Hypothalamus (tissue), 51 donors: ENCODE measurements at places on chromosomes 2 and 18.

DNA sequence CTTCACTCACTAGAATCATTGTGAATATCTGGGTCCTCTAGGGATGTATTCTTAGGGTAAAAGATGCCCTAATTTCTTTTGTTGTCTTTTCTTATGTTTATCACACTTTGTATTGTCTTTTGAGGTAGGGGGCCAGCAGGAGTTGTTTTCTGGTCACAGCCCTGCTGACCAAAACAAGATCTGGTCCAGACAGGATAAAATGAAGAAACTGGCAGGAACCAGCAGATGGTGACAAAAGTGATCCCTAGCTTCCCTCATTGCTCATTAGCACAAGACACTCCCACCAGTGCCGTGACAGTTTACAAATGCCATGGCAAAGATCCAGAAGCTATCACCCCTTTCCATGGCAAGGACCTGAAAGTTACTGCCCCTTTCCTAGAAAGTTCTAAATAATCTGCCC lies 81.7 kb upstream of the CCDC85A start:
- no peak for DNase-seq

DNA sequence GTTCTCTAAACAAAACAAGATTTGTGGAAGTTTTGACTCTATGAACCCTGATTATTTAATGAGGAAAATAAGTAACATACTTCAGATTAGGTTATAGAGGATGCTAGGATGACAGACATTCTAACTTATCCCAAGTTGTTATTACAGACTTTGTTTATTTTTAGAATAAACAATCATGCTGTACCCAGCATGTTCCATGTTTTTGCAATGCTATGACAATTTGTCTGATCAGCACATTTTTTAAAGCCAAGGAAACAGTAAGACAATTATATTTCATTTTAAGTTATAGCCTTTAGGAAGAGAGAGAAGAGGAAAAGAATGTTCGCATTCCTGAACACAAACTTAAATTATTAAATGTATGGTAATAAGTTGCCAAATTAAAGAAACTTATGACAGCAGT lies 119.8 kb downstream of the KYNU start:
- DNase-seq = no peak

GRCh38 chr2:173198327-173198726 lies 122.7 kb downstream of the MAP3K20 start:
- no peak for DNase-seq

DNA sequence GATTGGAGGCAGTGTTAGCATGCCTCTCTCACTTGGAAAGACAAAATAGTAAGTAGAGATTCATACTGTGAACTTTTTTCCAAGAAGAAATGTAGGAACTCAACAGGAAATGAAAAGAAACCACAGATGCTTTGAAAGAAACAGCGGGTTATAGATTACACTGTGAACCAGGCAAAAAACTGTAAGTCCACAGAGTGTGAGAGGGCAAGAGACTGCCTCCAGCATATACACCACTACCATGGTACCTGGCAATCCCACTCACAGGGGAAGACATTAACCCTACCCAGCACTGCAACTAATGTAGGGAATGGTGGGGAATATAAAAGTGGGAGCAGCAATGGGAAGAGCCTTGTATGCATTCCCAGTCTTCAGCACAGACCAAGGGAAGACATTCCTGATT lies 150.6 kb upstream of the GALNT5 start:
- DNase-seq = no peak

DNA sequence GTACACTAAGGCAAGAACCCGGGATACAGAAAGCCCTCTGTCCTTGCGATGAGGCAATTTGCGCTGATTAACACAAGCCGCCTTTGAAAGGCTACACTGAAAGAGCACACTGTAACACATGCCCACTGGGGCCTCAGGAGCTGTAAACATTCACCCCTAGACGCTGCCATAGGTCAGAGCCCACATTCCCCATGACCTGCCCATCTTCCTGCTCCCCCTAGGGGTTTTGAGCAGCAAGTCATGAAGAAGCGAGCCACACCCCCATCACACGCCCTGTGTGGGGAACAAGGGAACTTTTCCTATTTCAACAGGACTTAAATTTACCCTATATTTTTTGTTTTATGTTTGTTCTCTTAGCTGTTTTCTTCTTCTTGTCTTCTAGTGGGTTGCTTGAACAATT lies 47.8 kb upstream of the SLC4A10 start:
- DNase-seq = no peak

- DNase-seq = no peak
These were observed 18.3 kb downstream of the HS6ST1 start for GRCh38 chr2:128300151-128301020.

DNA sequence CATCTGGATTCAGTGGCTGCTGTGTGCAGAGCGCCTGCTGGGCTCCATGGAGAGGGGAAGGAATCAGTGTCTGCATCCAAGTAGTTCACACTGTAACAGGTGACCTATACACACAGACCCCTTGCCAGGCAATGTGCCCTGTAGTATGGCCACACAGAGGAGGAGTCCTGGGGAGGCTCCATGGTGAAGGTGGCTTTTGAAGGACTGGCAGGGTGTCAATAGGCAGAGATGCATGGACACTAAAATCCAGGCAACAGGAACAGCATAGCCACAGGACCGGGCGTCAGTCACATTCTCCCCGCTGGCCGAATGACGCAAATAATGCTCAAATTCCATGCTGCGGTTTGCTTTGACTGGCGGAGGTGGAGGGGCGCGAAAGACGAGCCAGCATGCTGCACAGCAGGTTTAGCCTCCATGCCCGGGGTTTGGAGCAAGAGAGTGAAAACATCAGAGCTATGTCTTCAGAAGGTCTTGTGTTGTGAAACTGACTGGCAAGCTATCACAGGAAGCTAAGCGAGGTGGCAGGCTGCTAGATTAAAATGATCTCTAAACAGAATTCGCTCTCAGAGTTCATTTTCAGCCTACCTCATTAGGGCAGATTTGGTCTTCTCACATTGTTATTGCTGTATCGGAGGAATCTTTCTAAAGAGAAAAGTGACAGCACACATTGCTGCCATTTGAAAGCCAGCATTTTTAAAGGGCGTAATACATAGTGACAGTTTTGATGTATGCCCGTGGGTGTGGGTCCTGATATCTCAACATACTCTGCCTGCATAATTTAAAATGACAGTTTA lies 1.2 kb upstream of the CHMP1B start:
- peak; percentile 30 for DNase-seq
